ENCODE measurements at places on chromosomes 7 and 10.
A peak's percentile ranks its signal among the peaks of the same experiment; 100 is the strongest.

- DNase-seq, result no peak
These were observed 143.5 kb downstream of the CALCR start for GRCh38 chr7:93430917-93431588.

GRCh38 chr7:80307227-80307856 lies 172.7 kb downstream of the GNAI1 start:
- no peak for DNase-seq

GRCh38 chr10:89091496-89091895 lies 100.9 kb downstream of the FAS start:
- DNase-seq, result no peak

DNA sequence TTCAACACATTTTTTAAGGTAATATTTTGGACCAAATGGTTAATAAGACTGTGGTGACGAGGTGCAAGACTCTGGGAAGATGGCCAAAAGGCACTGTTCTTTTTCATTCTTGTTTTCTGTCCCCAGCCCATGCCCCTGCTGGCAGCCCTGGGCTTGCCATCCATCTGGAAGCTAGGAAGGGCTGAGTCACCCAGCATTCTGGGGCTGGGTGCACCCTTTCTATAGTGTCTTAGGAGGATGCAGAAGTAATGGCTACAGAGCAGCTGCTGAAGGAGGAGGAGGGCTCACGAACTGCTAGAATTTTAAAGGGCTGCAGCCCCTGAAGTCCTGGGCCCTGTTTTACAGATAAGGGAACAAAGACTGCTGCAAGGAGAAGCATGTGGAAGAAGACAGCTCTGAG lies 42.8 kb upstream of the ZNF32 start:
- DNase-seq, result no peak

- no peak for DNase-seq
These were observed 1.9 kb downstream of the CHAT start for GRCh38 chr10:49615721-49616120.

- DNase-seq, result no peak
These were observed 106.7 kb downstream of the TNS3 start for GRCh38 chr7:47474937-47475879.

- DNase-seq, result no peak
These were observed 110.9 kb upstream of the FAM180A start for GRCh38 chr7:135859538-135859937.

GRCh38 chr10:21421794-21422193 lies 103.7 kb downstream of the SKIDA1 start:
- peak; percentile 53 for DNase-seq

DNA sequence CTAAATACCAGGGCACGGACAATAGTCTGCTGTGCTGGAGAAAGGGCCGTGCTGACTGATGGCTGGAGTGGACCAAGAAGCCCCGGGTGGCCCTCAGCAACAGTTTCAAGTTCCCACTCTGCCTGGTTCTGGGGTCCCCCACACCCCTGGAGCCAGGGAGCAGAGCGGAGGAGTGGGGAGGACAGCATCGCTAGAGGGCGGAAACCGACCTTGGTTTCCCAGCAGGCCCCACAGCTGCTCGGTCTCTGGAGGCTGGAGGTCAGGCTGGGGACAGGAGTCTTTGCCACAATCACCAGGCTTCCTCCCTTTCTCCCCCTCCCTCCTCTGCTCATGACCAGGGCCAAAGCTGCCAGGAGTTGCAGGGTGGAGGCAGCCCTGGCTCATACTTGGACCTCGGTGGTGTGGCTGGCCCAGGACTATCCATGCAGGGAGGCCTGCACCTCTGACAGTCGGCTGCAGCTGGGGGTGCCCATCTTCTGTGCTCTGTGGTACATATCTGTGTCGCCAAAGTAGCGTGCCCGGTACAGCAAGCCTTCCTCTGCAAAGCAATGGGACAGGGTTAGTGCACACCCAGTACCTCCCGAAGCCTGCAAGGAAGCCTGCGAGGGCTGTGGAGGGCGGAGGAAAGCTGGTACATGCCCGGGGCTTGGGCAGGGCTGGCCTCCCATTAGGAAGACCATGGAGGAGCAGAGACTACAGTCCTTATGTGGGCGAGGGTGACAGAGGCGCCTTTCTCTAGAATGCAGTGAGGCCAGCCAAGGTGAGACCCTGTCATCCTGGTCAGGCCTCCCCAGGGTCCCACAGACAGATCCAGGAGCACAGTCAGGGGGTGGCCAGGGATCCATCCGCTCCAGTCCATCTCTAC lies 19.1 kb downstream of the DNAJB12 start:
- DNase-seq, result no peak

- no peak for DNase-seq
These were observed 27.3 kb upstream of the SAMD8 start for GRCh38 chr10:75083972-75084833.

DNA sequence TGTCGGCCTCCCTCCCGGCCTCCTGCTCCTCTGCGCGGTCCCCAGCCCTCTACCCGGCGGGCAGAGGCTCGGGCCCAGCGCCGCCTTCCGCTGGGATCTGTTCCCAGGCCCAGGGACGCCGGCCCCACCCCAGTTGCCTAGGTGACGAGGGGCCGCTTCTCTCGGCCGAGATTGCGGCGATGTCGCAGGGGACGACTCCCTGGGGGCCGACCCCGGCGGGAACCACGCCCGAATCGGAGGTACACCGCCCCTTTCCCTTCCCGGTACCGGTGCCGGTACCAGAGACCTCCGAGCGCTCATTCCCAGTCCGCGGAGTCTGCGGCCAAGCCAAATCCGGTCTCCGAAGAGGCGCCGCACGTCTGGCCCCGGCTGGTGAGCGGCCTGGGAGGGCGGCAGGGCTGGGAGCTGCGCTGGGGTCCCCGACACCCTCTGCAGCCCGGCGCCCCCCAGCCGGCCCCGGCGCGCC lies at the start of gene CABCOCO1:
Gene CABCOCO1, plus strand, starts transcription at position 136 of the 466 bp plus-strand sequence. Its CDS starts 44 bp downstream, at position 180.
- peak; percentile 41 for DNase-seq

- no peak for DNase-seq
These were observed 19.0 kb downstream of the STEAP1 start for GRCh38 chr7:90173127-90173844.

DNA sequence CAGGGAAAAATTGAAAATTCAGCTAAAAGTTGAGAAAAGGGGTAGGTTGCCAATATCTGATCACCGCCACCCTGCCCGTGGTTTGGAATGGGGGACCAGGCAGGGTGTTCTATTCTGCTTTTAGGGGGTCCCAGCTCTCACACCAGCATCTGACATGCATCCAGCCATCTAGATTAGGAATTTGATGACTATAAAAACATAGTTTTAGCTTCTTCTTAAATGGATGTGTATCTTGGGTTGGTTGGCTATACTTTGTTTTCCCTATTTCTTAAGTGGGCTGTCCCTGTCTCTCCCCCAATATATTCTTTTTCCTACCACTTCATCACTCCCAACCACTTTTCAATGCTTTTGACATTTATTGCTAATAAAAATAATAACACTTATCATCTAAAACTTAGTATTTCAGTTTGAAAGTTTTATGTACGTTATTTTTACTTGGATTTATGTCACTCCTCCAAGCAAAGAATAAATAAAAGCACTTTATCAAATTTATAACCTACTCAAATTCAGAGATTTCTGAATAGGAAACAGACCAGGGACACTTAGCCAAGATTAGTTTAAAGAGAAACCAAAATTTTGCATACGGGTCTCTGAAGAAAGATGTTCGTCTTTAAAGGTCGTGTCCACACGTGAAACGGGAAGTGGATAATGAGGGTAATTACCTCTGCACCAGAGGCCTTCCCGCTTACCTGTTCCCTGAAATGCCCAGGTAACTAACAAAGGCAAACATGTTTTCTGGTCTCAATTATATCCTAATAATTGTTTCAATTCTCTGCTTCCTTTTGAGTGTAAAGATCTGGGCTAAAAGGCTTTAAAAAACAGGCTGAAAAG lies 233.2 kb upstream of the AUTS2 start:
- no peak for DNase-seq

DNA sequence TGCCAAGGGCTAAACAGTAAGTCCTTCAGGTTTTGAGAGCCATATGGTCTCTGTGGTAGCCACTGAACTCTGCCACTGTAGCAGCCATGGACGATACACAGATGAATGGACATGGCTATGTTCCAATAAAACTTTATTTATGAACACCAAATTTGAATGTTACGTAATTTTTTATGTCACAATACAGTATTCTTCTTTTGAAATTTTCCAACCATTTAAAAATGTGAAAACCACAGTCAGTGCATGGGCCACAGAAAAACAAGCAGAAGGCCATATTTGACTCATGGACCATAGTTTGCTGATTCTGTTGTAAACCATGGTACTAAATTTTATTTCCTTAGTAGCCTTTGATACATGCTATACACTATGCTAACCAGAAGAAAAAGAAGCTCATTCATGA lies 361.8 kb downstream of the MAGI2 start:
- no peak for DNase-seq

GRCh38 chr10:100100651-100101184 lies 19.0 kb upstream of the CPN1 start:
- DNase-seq, result no peak

- DNase-seq, result no peak
These were observed 19.8 kb downstream of the VOPP1 start for GRCh38 chr7:55552320-55553023.

DNA sequence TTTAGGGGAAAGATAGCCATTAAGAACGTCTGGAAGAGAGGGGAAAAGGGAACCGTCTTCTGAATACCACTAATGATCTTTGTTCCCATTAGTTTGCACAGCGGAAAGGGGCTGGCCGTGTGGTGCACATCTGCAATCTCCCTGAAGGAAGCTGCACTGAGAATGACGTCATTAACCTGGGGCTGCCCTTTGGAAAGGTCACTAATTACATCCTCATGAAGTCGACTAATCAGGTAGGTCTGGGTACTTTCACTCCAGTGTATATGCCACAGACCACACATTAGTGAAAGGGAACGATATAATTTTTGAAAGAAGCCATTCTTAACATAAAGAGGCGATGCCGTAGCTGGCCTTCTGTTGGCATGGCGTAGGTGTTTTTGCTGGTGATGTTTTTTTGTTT lies 74.3 kb upstream of the PDCD4 start:
- no peak for DNase-seq

DNA sequence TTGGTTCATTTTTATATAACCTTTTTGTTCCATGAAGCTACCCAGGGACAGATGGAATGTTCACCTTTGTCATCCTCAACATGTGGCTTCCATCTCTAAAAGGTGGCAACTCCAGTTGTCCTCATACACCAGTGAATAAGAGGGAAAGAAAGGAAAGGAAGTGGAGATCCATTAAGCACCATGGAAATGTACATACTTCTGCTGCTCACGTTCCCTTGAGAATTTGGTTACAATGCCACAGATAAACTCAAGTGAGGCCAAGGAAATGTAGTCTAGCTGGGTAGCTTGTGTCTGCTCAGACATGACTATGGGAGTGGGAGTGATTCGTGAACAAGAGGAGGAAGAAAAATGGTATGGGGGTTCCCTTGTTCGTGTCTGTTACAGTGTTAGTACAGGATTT lies 237.1 kb upstream of the FAM3C start:
- DNase-seq, result no peak

- peak; percentile 54 for DNase-seq
These were observed 16.7 kb downstream of the POR start for GRCh38 chr7:75931680-75932079.

DNA sequence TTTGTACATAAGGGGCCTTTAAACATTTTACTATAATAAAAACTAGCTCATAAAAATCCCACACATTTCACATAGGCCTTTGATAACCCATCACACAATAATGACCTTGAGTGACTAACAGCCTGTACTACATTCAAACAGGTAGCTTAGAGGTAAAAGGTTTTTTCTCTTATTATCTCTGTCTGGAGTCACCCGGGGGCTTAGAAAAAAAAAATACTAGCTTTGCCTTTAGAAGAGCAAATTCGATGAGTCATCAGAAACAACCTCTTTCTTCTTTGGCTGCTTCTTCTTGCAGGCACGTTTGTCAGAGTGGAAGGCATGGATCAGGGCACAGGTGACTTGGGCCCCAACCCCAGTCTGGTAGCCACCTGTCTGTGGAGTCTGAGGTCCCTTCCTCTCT lies 43.4 kb upstream of the ADO start:
- no peak for DNase-seq

DNA sequence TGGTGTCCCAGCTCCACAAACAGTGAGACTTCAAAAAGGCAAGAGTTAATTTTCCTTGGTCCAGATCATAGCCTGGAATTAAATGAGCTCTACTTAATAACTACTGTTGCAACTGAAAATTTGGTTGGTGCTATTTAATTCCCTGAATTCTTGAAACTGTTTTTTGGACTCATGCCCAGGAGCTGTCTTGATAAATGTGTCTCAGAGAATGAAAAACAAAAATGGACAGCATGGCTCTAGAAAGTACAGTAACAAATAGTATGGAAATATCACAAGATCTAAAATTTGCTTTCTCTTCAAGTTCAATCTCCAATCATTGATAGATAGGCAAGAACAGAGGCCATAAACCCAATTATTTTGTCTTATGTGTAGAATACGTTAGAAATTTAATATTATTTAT lies 42.5 kb downstream of the CCDC71L start:
- no peak for DNase-seq

DNA sequence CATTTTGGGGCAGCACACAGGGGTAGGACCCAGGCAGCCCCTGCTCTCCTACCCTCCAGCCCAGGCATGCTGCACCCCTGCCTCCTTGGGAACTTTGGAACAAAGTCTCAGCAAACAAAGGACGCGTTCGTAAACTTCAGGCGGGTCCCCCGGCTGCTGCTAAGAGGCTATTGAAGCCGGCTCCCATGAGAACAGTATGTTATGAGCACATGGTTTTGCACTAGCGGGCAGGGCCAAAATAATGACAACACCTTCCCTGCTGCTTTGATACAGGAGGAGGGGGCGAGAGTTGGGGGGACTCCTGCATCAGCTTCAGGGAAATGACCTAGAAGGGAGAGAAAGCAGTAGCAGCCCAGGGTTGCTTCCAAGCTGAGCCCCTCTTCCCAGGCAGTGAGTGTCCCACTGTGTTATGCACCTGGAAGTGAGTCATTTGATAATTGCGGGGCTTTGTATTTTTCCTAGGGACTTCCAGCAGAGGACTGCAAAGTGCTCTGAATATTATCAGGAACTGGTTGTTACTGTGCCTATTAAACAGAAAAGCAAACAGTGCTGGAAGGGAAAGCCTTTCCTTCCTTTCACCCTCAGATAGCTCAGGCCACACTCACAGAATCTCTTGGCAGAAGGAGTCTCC lies 6.9 kb downstream of the ITPRIP start:
- DNase-seq, result no peak

GRCh38 chr10:133554600-133554999 lies 10.8 kb downstream of the SYCE1 start:
- no peak for DNase-seq

DNA sequence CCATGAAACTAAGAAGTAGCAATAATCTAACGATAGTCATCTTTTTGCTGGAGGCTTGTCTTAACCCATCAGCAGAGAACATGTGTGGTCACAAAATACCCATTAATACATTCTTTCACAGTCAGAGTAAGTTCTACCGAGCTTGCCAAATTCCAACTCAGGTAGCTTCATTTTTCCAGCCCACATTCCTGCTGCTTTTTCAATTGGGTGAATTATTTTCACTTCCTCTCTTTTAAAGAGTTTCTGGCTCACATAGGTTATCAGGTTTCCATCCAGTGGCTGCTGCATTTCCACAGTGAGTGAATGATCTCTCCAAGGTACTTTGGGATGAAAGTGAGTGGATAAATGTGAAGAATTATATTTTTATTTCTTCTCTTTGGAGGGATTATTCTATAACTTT lies 233.1 kb downstream of the SEMA3E start:
- DNase-seq, result no peak

Data from D341Med (cell line).